Activated T-cell treated with anti-CD3 and anti-CD28 coated beads for 24 hours (primary cell): ENCODE measurements at places on chromosomes 6 and 20.

DNA sequence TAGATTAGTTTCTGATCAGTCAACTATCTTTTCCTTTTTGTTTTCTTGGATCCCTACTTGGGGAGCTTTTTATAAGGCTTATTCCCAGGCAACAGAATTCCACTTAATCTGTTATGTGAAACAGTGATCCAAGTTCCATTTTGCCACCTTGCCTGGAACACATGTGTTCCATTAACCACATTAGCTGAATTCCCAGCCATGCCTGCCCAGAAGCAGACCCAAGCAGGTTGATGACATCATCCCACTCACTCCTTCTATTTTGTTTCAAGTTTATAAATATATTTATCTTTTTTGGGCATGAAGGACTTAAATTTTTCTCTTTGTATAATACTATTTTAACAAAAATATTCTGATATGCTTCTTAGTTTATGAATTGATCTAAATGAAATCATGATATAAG lies 587.4 kb downstream of the GRIK2 start:
- DNase-seq, result no peak

GRCh38 chr6:17935188-17936149 lies 52.0 kb downstream of the KIF13A start:
- DNase-seq, result no peak

DNA sequence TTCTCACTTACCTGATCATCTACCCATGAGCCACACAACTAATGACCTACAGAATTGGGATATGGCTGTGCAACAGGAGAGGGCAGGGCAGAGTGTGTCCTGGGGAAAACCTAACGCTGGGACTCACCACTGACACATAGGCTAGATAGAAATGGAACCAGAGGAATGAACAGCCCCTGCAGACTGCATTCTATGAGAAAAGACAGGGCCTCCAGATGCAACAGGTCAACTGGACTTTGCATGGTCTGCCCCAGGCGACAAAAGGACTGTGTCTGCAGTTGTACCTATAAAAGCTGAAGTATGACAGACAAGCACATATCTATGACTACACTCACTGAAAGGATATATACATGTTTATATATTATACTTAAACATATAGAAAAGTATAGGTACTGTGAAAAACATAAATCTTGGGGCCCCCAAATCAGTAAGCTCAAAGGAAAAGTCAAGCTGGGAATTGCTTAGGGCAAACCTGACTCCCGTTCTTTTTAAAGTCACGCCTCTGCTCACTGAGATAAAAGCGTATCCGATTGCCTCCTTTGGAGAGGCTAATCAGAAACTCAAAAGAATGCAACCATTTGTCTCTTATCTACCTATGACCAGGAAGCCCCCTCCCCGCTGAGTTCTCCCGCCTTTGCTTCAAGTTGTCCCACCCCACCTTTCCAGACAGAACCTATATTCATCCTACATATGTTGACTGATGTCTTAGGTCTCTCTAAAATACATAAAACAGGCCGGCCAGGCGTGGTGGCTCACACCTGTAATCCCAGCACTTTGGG lies 68.5 kb downstream of the EPB41L2 start:
- DNase-seq, result no peak

GRCh38 chr6:41723530-41724227 lies 11.7 kb downstream of the TFEB start:
- no peak for DNase-seq

- DNase-seq, result no peak
Measured at GRCh38 chr20:64065974-64066343, 3.0 kb downstream of the TCEA2 start.

DNA sequence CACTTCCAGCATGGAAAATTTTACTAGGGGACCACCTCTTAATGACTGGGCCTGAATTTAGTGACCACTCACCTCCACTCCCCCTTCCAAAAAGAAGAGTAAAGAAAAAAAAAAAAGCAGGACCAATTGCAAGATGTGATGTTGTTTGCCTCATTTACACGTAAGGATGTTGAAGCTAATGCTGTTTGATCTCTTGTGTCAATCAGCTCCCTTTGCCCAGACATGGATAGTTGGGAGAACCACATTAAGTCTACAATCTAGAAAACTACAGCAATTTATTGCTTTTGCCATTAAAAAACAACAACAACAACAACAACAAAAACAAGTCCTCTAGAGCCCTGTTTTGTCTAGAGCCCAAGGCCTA lies 11.0 kb upstream of the DSTN start:
- DNase-seq, result no peak

DNA sequence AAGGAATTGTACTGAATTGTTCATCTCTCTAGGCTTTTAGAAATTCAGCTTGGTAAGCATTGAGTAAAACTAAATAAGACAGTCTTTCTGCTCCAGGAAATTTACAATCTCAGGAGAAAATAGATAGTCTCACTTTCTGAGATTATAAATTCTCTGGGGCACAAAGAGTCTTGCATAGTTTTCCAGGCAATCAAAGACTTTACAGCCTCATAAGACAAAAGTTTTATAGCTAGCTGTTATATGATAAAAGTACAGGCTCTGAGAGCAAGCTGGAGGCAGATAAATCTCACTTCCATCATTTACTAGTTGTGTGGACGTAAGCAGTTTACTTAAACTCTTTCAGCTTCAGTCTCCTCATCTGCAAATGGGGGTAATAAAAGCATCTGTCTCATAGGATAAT lies 11.4 kb downstream of the FRK start:
- no peak for DNase-seq
